ENCODE measurements at places on chromosomes 16 and 17.

DNA sequence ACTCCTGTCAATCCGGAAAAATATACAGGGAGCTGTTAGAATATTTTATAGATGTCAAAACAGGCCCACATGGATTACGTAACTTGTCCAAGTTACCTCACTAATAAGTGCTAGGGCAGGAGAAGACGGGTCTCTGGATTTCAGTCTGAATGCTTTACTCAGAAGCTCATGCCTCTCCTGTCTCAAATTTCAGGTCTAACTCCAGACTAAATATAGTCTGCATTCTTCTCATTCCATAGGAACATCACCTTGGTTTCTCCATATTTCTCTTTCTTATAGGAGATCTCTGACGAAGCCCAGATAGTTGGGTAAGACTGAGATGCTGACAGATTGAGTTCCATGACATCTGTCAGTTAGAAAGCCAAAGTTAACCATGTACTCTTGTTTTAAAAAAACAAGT is 174.2 kb downstream of the STX8 start:
- no peak overlapping the region for H3K4me3 ChIP-seq
- H3K36me3 ChIP-seq: peaks cover 4% of the 10 kb centered on the region
- no peaks in the 10 kb centered on the region for H3K27me3 ChIP-seq
- peaks cover 15% of the 10 kb centered on the region for H3K4me1 ChIP-seq

DNA sequence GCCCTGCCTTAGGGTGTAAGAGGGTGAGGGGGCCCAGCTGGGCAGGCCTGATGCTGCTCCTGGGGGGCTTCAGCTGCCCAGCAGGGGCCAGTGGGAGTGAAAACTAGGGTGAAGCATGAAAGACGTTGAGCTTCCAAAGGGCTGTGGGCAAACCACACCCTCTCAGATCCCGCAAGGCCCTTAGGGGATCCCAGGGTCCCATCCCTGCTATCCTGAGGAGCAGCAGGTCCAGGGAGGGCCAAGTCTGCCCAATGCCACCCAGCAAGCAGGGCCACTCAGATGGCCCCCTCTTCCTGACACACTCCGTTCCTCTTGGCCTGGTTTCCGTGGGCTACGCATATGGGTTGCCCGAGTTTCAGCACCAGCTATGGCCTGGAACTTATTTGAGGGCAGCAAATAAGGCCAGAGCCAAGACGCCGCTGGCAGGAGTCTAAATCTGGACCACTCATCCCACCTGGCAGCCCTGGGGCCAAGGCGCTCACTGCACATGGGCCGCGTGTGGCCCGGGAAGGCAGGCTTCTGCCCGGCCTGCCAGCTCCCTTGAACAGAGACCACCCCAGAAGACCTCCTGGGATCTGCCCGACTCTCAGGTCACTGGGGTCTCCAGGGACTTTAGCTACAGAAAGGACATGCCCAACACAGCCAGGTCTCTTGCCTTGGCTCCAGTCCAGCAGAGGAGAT is 4.2 kb downstream of the ATP2A3 start:
- peaks cover 26% of the 10 kb centered on the region for H3K27me3 ChIP-seq
- H3K36me3 ChIP-seq: no peaks in the 10 kb centered on the region
- no peak overlapping the region for H3K27ac ChIP-seq
- H3K4me3 ChIP-seq: no peak overlapping the region
- H3K4me1 ChIP-seq: peaks cover 20% of the 10 kb centered on the region

DNA sequence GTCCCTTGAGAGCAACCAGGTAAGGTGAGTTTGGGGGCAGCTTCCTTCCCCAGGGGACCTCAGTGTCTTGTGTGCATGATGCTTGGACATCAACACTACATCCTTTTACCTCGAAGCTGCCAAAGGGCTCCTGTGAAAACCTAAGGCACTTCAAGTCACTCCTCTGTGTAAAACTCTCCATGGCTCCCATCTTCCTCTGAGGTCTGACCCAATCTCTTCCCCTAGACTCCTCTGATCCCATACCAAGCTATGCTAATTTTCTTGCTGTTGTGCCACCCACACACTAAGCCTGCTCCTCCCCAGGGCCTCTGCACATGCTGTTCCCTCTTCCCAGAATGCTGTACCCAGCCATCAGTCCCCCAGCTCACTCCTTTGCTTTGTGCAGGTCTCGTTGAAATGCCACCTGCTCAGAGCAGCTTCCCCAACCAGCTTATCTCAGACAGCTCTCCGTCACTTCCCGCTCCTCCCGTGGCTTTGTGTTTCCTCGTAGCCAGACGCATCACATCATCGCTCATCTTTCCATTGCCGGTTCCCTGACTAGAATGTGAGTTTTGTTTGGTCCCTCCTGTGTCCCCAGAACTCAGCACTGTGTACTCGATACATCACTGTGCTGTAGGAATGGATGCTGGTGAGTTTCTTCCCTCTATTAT is 78.4 kb downstream of the CNGB1 start:
- H3K4me3 ChIP-seq: no peak overlapping the region
- H3K36me3 ChIP-seq: no peaks in the 10 kb centered on the region
- H3K4me1 ChIP-seq: peaks cover 4% of the 10 kb centered on the region
- no peak overlapping the region for H3K27ac ChIP-seq
- no peak for DNase-seq

GRCh38 chr16:83799336-83799735 is 8.4 kb upstream of the HSBP1 start:
- H3K36me3 ChIP-seq: no peaks in the 10 kb centered on the region
- peaks cover 7% of the 10 kb centered on the region for H3K4me1 ChIP-seq
- peaks cover 4% of the 10 kb centered on the region for H3K27me3 ChIP-seq

DNA sequence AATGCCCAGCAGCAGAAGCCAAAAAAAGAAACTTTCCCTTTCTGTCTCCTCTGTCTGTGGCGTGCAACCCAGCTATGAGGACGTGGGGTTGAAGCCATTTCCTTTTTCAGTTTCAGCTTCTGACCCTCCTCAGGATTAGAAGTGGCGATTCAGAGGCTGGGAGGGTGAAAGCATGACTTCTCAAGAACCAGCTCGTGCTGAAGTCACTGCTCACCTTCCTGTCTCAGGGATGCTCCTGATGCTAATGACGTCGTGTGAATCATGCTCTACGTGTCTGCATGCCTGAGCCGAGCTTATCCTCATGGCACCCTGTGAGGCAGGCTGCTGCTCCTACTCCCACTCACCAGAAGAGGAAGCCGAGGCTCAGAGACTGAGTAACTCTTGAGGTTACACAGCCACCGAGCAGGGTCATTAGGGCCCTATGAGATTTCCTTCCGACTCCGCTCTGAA is 5.7 kb upstream of the LPO start:
- peaks cover 63% of the 10 kb centered on the region for H3K27me3 ChIP-seq
- no peak overlapping the region for H3K27ac ChIP-seq
- no peak overlapping the region for H3K4me3 ChIP-seq
- no peaks in the 10 kb centered on the region for H3K36me3 ChIP-seq
- no peak for DNase-seq

DNA sequence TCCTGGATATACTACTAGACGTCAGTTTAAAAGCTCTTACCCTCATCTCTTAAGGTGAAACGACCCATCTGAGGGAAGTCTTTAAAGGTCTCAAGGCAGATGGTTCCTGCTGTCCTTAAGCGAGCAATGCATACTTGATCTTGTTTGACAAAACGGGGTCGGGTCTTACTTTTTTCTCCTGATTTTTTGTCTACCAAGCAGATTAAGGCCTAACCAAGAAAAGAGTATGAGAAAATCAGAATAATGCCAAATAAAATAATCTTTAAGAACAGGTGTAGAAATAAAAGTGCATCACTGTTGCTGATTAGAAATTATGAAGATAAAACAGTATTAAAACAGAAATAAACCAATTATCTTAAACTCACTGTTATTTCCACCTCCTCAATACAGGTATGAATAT is 24.4 kb upstream of the RSL1D1 start:
- H3K27me3 ChIP-seq: no peaks in the 10 kb centered on the region
- no peak overlapping the region for H3K27ac ChIP-seq
- peaks cover 10% of the 10 kb centered on the region for H3K4me1 ChIP-seq
- peaks cover 37% of the 10 kb centered on the region for H3K36me3 ChIP-seq
- no peak for DNase-seq
- no peak overlapping the region for H3K4me3 ChIP-seq

DNA sequence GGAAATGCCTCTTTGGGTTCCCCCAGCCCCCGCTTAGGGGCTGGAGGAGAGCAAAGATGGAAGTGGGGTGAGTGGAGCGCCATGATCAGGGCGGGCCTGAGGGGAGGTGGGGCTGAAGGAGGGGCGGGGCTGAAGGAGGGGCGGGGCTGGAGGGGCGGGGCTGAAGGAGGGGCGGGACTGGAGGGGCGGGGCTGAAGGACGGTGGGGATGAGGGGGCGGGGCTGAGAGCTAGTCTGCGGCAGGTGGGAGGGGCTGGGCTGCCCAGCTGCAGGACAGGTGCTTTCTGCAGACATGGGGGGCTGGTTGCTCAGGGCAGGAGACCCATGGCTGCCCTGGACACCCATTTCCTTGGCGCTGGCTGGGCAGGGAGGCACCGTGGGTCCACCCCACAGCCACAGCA is 39.1 kb upstream of the PABPN1L start:
- no peak overlapping the region for H3K4me3 ChIP-seq
- no peak overlapping the region for H3K27ac ChIP-seq
- peaks cover 12% of the 10 kb centered on the region for H3K27me3 ChIP-seq
- H3K36me3 ChIP-seq: no peaks in the 10 kb centered on the region

DNA sequence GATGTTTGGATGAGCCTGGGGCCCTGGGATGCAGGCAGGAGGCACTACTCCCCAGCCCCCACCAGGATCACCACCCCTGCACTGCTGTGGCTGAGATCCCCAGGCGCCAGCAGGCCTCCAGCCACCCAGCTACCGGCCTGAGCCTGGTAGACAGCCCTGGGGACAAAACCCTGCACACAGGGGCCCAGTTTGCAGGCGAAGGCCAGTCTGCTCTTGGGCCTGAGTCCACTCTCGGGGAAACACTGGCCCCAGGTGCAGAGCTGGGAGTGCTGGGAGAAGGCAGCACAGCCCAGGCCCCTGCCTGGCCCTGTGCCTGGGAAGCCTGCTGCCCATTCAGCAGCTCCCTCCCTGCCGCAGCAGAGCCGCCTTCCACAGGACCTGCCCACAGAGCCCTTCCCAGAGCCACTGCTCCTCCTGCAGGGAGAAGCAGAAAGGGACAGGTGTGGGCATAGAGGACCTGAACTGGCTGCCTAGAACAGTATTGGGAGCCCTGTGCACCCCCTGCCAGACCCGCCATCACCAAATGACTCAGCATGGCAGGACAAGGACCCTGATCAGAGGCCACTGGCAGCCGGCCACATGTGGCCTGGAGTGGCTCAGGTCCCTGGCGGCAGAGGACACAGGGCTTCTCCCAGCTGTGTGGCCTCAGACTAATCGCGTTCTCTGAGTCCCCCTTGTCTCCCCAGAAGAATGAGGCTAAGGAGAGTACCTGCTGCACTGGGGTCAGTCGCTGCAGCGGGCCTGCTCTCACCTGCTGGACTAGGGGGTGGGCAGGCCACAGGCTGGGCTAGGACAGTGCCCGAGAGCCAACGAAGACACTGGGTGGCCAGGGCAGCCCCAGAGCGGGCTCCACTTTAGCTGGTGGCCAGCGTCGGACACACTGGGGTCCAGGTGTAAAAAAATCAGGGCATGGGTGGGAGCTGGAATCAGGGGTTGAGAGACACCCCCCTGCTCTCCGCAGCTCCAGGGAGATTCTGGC is 10.7 kb downstream of the MSRB1 start:
- H3K27me3 ChIP-seq: no peaks in the 10 kb centered on the region
- peaks cover 2% of the 10 kb centered on the region for H3K4me1 ChIP-seq
- no peak overlapping the region for H3K27ac ChIP-seq
- peaks cover 3% of the 10 kb centered on the region for H3K36me3 ChIP-seq

- no peak for DNase-seq
- H3K27ac ChIP-seq: no peak overlapping the region
- H3K27me3 ChIP-seq: no peaks in the 10 kb centered on the region
These were observed 16.0 kb downstream of the TRIM25 start for GRCh38 chr17:56897646-56898424.
